Stimulated activated naive CD4-positive, alpha-beta T cell (primary cell): ENCODE measurements at places on chromosomes 6 and 20.

GRCh38 chr6:38187325-38187724 is 367.8 kb downstream of the ZFAND3 start:
- no peak for DNase-seq

DNA sequence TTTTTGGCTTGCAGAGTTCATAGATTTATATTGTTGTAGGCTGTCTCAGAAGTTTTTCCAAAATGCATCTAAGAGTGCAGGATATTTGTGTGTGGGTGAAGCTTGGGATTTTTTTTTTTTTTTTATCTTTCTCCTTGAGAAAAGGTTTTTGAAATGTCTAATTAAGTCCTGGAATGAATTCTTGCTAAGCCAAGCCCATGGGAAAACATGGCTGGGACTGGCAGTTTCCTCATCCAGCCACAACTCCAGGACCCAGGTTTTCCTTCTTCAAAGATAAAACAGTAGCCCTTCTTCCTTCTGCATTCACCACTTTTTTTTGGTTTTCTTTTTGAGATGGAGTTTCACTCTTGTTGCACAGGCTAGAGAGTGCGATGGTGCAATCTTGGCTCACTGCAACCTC is 242.5 kb upstream of the JAG1 start:
- no peak for DNase-seq

GRCh38 chr6:55980627-55981211 is 105.3 kb upstream of the BMP5 start:
- no peak for DNase-seq

DNA sequence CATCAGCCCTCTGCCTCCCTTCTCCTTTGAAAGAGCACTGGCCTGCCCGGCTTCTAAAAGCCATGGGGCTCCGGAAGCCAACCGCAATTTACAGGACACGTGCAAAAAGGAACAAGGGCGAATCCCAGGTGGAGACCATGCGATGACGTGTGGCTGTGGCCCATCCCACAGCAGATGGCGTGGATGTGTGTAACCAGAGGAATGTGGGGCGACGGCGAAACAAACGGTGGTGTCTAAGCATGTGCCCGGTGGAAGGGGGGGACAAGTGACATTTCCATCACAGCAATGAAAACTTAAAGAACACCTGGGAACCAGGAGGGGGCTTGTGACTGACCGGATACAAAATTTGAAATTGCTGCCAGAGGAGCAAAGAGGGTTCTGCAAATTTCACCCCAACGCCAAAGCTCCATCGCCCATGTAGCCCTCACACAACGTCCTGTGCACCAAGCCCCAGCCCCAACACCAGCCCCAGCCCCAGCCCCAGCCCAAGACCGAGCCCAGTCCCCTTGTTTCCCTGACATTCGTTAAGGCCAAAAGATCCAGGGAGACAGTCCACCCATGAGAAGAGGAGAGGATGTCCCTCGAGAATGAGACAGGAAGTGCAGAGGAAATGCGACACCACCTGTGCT is 159.7 kb upstream of the ZNF337 start:
- DNase-seq: no peak

- DNase-seq: no peak
These were observed 70.6 kb upstream of the DST start for GRCh38 chr6:56713254-56713672.

- DNase-seq: no peak
These were observed 320.2 kb upstream of the POU3F2 start for GRCh38 chr6:98514073-98514720.

- DNase-seq: no peak
These were observed 10.7 kb downstream of the FIG4 start for GRCh38 chr6:109701774-109702173.

GRCh38 chr20:60857708-60858107 is 394.4 kb upstream of the CDH4 start:
- no peak for DNase-seq

GRCh38 chr20:57711311-57711712 is 1.5 kb upstream of the PMEPA1 start:
- DNase-seq: no peak

DNA sequence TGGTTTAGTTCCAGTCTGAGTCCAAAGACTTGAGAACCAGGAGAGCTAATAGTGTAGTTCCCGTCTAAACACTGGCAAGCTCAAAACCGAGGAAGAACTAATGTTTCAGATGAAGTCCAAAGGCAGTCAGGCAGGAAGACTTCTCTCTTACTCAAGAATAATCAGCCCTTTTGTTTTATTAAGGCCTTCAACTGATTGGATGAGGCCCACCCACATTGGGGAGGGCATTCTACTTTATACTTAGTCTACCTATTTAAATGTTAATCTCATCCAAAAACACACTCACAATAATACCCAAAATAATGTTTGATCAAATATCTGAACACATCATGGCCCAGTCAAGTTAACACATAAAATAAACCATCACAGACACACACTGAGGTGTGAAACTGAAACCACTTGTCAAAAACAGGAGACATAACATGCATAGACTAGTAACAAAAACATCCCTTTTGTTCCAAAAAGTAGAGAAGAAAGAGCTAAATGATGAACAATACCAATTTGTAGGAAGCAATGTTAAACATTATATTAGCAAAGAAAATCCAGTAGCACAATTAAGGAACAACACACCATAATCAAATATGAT is 50.2 kb upstream of the SENP6 start:
- no peak for DNase-seq

- DNase-seq: no peak
These were observed 12.8 kb downstream of the NPEPL1 start for GRCh38 chr20:58705208-58705926.

DNA sequence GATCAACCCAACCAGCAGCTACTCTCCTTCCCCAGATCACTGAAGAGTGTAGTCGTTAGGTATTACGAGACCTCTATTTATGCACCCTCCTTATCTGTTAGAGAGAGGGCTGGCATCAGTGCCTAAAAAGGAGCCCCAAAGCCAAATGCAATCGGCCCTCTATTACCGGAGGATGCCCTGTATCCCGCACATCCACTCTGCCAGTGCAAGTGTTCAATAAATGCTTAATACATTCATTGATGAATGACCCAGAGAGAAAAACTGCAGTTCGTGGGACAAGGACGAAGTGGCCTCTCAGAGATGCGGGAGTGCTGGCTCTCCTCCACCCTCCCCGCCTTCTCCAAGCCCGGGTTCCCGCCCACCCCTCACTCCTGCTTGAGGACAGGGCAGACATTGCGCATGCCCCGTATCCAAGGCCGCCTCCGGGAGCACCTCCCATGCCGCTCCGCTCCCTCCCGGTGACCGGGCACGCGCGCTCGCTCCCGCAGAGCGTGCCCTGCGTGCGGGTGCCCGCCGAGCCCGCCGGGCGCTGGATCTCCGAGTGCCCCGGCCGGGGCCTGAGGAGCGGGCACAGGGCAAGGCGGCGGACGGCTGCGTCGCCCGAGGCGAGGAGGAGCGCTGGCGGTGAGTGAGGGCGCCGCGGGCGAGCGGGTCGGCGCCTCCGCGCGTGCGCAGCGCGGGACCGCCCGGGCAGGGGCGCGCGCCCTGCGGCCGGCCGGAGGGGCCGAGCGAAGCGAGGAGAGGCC is 27.2 kb upstream of the BTBD3 start:
- DNase-seq: no peak
